ENCODE measurements at places on chromosomes 5 and 9.

DNA sequence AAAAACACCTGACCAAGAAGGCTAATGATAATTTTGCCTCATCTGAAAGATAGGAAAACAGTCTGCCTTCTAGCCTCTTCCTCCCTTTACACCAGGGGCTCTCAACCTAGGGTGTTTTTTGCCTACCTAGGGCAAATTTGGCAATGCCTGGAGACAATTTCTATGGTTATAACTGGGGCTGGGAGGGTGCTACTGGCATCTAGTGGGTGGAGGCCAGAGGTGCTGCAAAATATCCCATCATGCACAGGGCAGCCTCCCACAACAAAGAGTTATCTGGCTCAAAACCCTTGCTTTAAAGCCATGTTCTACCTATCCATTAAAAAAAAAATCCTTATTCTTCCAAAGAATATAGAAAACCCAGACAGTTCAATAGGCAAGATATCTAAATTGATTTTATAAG is 45.0 kb upstream of the NR3C1 start:
- no peak for DNase-seq

DNA sequence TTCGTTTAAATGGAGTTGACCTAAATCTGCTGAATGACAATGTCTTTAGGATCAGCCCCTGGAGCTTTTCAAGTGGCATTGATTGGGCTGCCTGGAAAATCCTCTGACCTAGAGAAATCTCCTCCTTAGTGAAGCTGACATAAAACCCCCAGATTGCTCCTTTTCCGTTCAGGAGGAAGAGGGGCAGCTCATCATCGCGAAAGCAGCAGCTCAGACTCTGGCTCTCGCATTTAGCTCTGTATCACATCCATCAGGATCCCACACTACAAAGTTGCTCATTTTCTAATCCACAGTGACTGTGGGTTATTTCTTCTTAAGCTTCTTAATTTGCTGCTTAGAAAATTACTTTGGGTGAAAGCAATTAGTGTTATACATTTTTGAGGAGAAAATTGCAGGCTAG is 373.7 kb downstream of the ENC1 start:
- no peak for DNase-seq

GRCh38 chr9:5499889-5500398 is 10.4 kb upstream of the PDCD1LG2 start:
- DNase-seq, result no peak

DNA sequence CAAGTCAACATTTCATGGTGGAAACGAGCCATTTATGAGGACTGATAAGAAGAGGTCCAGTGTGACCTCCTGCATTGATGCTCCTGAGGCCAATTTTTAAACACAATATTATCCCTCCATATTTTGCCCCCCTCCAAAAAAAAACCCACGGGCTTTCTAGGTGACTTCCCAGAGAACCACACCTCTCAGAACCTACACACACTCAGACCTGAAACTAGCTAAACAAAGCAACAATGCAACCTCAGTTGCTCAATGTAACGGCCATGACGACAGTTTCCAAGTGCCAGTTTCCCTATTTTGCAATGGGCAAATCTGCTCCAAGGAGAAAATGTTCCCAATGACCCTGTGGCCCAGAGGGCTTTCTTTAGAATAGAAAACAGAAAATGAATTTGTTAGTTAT is 3.5 kb downstream of the NRG2 start:
- no peak for DNase-seq

DNA sequence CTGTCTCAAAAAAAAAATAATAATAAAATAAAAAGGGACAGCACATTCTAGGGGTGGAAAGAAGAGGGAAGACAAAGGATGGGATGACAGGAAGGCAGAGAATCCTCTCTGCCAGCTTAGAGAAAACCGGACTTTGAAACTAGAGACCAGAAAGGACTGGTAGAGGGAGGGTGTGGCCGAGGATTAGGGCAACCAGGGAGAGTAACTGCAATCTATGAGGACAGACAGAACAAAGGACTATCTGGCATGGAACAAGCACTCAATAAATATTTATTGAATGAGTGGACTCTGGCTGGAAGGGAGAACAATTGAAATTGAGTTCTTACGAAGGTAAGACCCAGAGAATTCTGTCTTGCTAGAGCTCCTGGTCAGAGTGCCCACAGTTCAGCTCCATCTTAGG is 2.4 kb downstream of the GBA2 start:
- no peak for DNase-seq

DNA sequence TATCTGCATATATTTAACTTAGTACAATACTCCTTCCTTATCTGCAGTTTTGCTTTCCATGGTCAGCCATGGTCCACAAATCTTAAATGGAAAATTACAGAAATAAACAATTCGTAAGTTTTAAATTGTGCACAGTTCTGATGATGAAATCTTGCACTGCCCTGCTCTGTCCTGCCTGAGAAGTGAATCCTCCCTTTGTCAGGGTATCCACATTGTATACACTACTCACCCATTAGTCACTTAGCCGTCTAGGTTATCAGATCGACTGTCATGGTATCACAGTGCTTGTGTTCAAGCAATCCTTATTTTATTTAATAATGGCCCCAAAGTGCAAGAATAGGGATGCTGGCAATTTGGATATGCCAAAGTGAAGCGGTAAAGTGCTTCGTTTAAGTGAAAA is 8.3 kb upstream of the YTHDC2 start:
- no peak for DNase-seq

DNA sequence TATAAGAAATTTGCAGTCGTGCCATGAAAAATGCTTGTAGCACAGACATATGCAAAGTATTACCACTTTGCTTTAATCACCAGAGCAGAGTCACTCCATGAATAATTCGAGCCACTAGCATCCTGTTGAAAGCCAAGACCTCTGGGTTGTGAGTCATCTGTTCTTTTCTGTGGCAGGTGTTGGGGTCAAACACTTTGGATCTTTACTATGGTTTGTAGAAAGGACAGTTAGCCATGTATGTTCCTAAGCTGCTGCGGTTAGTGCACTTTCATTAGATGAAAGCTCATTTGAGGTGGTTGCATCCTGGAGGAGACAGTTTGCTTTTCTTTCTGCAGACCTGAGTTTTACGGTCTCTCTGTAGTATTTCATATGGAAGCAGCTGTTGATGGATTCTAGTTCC is 223.7 kb downstream of the DMRT2 start:
- no peak for DNase-seq

GRCh38 chr9:113957351-113957750 is 81.2 kb downstream of the ZNF618 start:
- no peak for DNase-seq

GRCh38 chr5:40505031-40505430 is 174.7 kb upstream of the PTGER4 start:
- no peak for DNase-seq

DNA sequence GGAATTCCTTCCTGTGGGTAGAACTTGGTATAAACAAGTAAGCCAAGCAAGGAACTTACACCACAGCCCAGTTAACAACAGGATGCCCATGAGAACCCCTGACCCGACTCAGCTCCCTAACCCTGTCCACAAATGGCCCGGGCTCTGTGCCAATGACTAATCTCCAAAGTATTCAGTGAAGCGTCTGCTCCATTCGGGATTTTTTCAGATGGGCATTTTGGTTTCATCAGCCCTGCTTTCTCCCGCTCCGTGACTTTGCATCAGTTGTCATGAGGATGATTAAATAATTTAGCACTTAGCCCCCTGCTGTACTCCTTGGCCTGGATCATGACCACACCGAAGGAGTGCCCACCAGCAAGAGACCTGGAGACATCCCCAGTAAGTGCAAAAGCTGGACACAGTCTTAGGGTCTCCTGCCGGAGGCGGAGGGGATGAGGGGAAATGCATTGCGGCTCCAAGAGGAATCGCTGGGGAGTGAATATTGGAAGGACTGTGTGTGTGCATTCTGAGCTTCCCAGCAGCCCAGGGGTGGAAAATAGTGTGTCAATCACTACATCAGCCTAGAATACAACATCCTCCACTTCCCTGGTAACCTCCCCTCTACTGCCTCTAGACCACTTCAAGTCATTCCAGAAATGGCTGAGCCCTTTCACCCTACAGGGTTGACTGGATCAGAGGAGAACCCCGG is 41.4 kb upstream of the DNAH5 start:
- DNase-seq, result no peak

- DNase-seq, result no peak
Observed at GRCh38 chr5:156589104-156589945, 260.8 kb upstream of the PPP1R2B start.

GRCh38 chr5:93887678-93888077 is 146.3 kb upstream of the POU5F2 start:
- no peak for DNase-seq

DNA sequence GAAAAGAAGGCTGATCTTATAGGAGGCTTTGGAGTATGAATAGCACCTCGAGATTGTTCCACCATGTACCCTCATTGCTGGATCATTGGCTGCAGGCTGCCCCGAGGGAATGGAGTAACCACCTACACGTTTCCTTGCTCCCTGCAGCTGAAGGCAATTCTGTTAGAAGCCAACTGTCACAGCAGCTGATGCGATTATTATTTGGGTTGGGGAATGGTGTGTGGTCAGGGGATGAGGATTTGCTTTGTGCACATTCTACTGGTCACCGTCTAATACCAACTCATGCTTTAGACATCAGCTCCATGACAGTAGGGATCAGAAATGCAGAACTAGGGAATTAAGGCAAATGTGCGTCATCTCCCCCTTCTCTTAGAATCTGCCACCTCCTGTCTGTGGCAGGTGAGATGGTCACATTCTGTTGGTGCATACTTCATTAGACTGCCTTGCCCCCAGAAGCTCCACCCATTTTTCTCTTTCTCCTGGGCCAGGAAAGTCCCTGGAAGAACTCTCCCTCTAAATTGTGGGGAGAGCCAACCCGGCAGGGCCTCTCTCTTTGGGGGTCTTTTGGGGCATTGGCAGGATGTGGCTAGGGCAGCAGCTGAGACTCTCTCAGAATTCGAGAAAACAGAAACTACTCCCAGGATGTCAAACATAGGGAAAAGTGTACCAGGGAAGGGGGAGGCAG is 32.8 kb downstream of the NEUROG1 start:
- no peak for DNase-seq

DNA sequence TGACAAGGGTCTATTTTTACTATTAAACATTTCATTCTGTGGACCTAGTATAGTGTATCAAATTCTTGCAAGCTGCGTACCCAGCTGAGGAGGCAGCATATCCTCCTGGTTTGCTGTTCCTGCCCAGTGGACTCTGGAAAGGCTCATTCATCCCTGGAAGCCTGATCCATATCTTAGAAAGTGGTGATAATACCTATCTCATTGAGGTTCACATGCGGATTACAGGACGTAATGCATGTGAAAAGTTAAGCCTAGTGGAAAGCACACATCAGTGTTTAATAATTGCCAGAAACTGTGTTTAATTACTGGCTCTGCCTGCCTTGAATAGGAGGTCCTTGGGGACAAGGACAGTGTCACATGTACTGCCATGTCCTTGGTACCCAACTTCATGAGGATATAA is 132.0 kb downstream of the FGF10 start:
- no peak for DNase-seq

GRCh38 chr5:149857499-149857898 is 87.1 kb downstream of the PDE6A start:
- no peak for DNase-seq

Measured in frontal cortex (tissue), 4 donors.